ENCODE measurements at places on chromosomes 3 and 15. TPM values are rescaled to one million over a fixed set of nuclear protein-coding genes. Genes with fewer than 3 reads are reported as not detected.

The NSMCE3 gene
- 11.2 TPM for total RNA-seq

The SEMA3G gene
- total RNA-seq, result not detected

The LTF gene
- total RNA-seq, result not detected

The IMPG2 gene
- 0.18 TPM for total RNA-seq

The DGKG gene
- total RNA-seq, result under 0.01 TPM

The AADACL2 gene
- total RNA-seq, result not detected

The SLC15A2 gene
- under 0.01 TPM for total RNA-seq

The RTP3 gene
- not detected for total RNA-seq

The MORC1 gene
- not detected for total RNA-seq

The RAF1 gene
- total RNA-seq, result 75.0 TPM

The TGM5 gene
- not detected for total RNA-seq

The LIPH gene
- under 0.01 TPM for total RNA-seq

The NR2E3 gene
- 0.18 TPM for total RNA-seq

The ACAN gene
- not detected for total RNA-seq

The ANKRD34C gene
- total RNA-seq, result not detected

The DNAH12 gene
- total RNA-seq, result not detected

The CAPN3 gene
- 0.35 TPM for total RNA-seq

The CFAP100 gene
- total RNA-seq, result not detected

The PLSCR5 gene
- total RNA-seq, result not detected

The NIT2 gene
- total RNA-seq, result 21.4 TPM

The PLA1A gene
- total RNA-seq, result 0.18 TPM

The TRAT1 gene
- total RNA-seq, result not detected

The PPM1L gene
- total RNA-seq, result not detected

The STARD5 gene
- 16.8 TPM for total RNA-seq

The NANOGP8 gene
- total RNA-seq, result not detected

The GPR15 gene
- not detected for total RNA-seq

Data from myometrial cell (primary cell).